ENCODE measurements at places on chromosomes 1 and 21. TPM values are rescaled to one million over a fixed set of nuclear protein-coding genes. Genes with fewer than 3 reads are reported as not detected.

The TIAM1 gene
- total RNA-seq: 127 TPM

The CD1C gene
- total RNA-seq: 0.20 TPM

The PGD gene
- 131 TPM for total RNA-seq

The SPRR4 gene
- not detected for total RNA-seq

The TFF3 gene
- total RNA-seq: not detected

The KCNJ9 gene
- total RNA-seq: not detected

The NUDT17 gene
- total RNA-seq: 3.0 TPM

The SERPINC1 gene
- not detected for total RNA-seq

The TCP10L gene
- 0.59 TPM for total RNA-seq

The KRTAP21-2 gene
- total RNA-seq: not detected
